Endothelial cell of umbilical vein (primary cell): ENCODE measurements at places on chromosomes 4 and X.

DNA sequence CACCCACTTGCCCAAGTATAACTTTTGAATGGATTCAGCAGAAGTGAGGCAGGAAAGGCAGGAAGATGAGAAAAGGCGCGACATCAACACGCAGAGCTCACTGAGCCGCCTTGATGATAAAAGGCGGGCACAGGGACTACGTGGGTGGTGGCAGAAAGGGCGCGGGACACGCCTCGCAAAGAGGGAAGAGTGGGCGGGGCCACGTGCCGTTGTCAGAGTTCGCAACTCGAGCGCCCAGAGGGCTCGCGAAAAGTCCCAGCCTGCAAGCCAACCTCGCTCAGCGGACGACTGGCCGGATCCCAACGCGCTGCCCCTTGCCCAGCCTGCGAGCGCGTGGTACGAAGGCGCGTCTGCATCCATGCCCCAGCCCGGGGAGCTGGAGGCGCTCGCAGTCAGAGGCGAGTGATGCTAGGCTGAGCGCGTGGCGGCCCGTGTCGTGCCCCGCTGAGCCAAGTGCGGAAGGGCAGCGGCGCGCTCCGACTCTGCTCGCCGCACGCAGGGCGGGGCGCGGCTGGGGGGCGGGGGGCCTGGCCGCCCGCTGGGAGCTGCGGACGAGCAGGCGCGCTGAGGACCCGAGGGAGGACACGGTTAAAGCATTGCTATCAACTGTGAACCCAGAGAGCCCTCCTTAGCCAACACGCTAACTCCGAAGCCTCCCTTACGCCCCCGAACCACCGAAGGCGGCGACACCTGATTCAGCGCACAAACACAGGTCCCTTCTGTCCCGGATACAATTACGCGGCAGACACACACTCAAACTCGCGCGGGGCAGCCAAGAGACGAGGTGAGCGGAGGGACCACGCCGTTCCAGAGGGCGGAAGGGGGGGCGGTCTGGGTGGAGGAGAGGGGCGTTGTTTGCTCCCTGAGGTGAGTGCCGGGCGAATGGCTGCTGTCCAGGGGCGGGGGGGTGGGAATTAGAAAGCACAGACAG lies at the start of gene UGT8:
UGT8 (plus strand) TSS at position 617 of the 931 bp plus-strand sequence. CDS start 24,074 bp downstream, outside the sequence.
- peak; percentile 11 for DNase-seq

- DNase-seq: no peak
Observed at GRCh38 chr4:47462799-47463234, 685 bp downstream of the COMMD8 start.

DNA sequence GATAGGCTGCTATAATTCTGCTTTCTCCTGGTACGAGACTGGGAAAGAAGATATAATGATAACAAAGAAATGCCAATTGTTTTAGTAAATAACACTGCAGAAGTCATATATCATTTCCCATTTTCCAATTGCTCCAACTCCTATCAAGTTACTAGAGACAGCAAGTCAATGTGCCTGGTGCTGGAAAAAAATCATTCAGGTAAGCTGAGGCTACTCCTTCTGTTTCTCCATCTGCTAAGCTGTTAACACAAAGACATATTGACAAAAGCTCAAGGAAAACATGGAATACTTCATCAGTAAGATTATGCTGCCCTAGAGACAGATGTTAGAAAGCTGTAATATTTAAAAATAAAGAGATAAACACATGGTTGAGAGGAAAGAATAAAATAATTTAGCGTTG lies 10.0 kb downstream of the NAA11 start:
- DNase-seq: no peak

DNA sequence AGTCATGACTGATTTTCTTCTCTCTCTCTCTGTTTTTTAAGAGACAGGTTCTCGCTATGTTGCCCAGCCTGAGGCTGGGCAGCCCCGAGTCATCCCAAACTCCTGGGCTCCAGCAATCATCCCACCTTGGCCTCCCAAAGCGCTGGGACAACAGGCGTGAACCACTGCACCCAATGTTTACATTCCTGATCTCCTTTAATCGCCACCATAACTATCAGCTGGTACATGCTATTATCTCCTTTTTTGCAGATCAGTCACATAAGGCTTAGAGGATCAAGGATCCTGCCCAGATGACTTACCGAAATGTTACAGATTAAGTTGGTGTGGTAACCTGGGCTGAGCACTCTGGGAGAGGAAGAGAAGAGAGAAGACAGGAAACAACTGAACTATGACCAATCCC lies 1.5 kb upstream of the USP46 start:
- no peak for DNase-seq

GRCh38 chr4:168536448-168536847 lies 39.6 kb downstream of the PALLD start:
- no peak for DNase-seq

DNA sequence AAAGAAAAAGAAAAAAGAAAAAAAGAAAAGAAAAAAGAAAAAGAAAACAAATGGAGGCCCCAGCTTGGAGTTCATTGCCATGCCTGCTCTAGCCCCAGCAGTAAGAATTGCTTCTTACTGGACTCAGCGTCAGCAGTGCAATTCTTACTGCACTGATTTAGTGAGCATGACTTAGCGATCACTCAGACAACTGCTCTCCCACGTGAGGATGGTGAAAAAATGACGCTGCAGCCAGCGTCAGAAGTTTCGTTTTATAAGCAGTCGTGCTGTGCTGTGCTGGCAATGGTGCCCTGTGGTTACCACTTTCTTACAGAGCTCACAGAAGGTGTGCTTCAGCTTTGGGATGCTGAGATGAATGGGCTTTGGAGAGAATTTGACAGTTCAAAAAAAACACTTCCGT lies 68.3 kb upstream of the DDX3X start:
- no peak for DNase-seq

- DNase-seq: no peak
Observed at GRCh38 chr4:55549888-55550287, 3.2 kb upstream of the CLOCK start.

GRCh38 chrX:133697656-133698055 lies 282.4 kb upstream of the GPC4 start:
- no peak for DNase-seq

GRCh38 chr4:82423245-82424054 lies 6.8 kb downstream of the HNRNPDL start:
- no peak for DNase-seq

DNA sequence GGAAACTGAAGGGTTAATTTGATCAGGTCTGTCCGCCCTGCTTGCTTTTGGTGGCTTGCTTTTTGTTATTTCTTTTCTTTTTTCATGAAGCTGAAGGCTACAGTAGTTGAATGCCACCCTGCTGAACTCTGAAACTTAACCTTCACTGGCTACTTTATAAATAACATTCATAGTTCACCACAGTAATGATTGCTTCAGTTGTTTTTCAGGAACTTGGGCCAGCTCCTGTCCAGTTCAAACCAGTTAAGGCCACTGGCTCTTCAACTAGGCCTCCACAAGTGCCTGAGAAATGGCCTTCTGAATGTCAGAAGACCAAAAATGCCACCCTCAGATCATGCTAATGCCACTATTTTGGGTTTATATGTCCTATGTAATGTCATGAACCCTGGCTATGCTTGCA lies 7.7 kb upstream of the ASB9 start:
- DNase-seq: no peak

DNA sequence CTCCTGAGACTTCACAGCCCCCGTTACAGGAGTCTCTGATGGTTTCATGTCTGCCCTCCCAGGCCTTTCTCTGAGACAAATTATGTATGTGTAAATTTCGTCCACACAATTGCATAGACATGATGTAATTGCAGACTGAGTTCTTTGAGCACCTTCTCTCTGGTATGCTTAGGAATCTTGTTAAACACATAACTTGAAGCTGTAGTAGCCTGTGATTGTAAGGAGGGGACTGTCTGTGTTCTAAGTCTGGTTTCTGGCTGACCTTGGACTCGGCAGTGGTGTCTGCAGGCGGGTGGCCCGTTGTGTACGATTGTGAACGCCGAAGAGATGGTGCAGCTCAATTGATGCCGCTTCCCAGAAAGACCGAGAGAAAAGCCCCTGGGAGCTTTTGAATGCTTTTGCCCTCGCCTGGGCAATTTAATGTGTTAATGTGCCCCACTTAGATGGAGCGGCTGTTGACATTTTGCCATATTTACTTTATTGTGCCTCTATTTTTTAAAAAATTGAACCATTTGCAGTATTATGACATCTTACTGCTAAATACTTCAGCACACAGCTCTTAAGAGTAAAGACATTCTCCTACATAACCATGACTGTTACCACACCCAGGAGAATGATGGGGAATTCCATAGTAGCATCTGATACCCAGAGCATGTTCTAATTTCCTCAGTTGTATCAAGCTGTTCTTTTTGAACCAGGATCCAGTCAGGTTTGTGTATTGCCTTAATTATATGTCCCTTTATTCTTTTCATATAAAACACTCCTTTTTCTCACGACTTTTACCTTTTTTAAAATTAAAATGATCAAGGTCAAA lies 58.4 kb upstream of the TADA2B start:
- no peak for DNase-seq

GRCh38 chrX:109475174-109475891 lies 6.6 kb downstream of the GUCY2F start:
- peak; percentile 58 for DNase-seq

DNA sequence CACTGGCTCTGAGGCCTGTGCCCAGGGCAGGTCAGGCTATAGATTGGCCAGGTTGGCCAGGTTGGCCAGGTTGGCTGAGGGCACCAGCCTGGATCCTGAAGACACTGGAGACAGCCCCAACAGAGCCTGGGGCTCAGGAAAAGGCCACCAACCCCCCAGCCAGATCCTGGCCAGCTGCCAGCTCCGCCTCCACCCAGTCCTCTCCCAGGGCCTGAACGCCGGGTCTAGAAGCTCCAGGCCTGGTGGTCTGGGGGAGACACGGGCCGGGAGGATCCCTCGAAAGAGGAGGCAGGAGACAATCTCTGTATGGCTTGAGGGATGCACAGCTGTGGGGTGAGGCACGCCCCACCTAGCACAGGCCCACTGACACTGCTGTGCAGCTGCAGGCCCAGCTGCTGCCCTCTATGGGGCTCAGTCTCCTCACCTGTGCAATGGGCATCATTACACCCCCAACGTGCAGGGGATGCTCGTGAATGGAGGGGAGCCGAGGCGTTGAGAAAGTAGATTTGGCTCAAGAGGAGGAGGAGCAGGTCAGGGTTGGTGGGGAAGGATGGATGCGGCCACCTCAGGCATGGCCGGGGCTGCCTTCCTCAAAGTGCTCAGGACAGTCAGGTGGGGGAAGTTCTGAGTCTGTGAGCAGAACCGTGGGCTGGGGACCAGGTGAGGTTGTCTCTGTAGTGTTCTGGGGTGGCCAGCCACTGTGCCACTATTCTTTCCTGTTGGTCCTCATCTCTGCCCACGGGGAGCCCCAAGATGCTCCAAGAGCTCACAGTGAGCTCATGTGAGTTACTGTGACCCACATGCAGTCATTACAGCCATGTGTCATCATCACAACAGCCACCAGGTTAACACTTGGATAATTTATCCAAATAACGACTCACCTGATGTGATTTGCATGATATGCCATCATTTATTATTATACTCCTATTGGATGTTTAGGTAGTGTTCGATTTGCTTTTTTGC lies 10.8 kb upstream of the GAGE10 start:
- DNase-seq: no peak

DNA sequence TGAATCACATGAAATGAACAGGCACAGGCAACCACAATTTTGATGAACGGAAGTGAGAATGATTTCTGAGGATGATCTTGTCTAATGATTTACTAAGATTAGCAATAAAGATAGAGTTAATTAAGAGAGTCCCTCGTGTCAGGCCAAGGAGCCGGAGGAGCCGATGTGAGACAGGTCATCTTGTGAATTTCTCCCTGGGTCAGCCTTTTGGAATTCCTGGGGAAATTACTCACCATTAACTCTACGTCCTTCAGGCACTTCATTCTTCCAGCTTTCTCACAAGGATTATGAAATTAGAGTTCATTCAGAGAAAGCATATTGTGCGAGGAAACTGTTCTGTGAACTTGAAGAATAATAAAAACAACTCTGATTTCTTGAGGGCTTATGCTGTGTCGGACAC lies 86.7 kb downstream of the PSAPL1 start:
- DNase-seq: no peak

- no peak for DNase-seq
Observed at GRCh38 chrX:104370089-104370488, 115.4 kb upstream of the ESX1 start.

DNA sequence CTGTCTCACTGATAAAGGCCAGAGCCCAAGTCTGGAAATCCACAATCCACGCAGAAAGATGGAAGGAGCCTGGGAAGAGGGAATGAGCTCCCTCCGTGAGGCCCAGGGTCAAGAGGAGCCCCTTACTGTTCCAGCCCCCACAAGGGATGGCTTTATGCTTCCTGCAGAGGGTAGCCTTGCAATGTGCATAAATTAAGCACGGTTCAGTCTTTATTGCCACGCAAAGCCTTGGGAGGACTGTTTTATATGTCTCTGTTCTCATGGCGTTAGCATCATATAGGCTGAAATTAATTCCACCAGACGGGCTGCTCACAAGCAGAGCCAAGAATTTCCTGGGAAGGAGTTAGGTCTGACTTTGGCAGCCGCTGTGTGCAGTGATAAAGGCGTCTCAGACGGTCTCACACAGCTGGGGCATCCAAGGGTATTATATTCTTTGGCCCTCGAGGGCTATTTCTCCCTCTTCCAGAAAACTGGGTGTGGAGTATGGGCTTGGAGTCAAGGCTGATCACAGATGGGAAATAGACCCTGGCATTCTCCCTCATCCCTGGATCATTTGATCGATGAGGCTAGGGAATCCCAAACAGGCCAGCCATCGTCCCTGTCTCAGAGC lies 38.5 kb downstream of the CYTL1 start:
- no peak for DNase-seq

DNA sequence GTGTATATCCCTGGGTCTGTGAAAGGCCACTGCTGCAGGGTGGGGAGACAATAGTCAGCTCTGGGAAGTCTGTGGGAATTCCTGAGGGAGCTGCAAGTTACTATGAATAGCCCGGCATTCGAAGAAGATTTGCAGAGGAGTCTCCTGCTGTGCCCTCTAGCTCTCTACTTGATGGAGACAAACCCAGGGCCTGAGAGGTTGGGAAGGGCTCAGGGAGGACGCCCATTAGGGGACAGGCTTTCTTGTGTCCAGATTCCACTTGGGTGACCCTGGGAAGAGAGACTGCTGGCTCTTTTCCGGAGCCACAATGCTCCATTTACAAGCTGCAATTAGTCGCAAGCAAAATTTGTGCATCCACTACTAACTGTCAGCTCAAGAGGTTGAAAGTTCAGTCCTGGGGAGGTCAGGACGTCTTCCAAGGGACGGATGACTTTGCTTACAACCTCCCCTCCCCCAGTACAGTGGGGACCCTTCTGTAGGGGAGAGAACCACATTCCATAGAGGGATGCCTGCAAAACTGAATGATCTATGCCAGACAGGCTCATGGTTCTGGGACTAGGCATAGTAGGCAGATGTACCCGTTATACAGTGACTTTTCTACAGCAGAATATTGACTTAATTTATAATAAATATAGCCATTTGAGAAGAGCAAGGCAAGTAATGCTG lies 48.2 kb upstream of the PHOX2B start:
- DNase-seq: no peak

- DNase-seq: no peak
Observed at GRCh38 chr4:42348692-42349091, 48.6 kb upstream of the SHISA3 start.
